ENCODE measurements at places on chromosomes 2 and 18.

- no peak for DNase-seq
These were observed 105.9 kb downstream of the DYSF start for GRCh38 chr2:71559080-71559827.

GRCh38 chr18:59724103-59724502 is 26.9 kb upstream of the CCBE1 start:
- DNase-seq: no peak

GRCh38 chr2:127382831-127383230 is 4.9 kb downstream of the MAP3K2 start:
- DNase-seq: no peak

GRCh38 chr2:2850218-2850755 is 519.2 kb upstream of the MYT1L start:
- peak; percentile 58 for DNase-seq

GRCh38 chr2:26529406-26530239 is 51.7 kb upstream of the OTOF start:
- DNase-seq: no peak

- DNase-seq: peak; percentile 89
These were observed 159.5 kb downstream of the SETBP1 start for GRCh38 chr18:44840058-44840790.

GRCh38 chr2:156396126-156396525 is 40.1 kb upstream of the GPD2 start:
- DNase-seq: no peak

DNA sequence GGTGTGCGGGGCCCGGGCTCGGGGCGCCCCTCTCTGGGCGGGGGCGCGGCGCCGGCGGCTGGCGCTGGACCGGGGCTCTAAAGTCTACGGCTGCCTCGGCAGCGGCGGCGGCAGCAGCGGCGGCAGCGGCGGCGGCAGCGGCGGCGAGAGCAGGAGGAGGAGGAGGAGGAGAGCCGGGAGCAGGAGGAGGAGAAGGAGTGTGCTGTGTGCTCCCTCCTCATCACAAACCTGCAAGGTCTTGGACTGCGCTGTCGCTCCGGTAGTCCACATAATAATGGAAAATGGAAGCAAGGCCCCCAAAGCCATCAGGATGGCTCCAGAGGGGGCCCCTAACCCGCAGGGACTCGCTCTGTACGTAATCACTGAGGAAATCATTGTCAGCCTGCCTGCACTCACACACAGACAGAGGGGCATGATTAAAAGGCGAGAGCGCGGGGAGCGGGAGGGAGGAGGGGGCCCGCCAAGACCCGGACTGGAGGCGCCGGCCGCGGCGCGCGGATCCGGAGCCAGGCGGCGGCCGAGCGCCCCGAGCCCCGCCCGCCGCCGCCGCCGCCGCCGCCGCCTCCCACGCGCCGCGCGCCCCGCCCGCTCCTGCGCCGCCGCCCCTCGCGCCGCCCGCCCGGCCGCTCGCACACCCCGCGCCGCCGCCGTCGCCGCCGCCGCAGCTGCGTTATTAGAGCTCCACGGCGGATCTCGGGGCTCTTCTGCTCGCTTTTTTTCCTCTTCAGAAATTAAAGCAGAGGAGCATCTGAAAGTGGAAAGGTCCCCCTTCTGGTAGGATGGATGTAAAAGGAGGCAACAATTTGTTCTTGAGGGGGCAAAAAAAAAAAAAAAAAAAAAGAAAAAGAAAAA is at the start of gene ZNF521:
ZNF521 (minus strand) TSS at position 390 of the 852 bp plus-strand sequence. CDS start 1,220 bp downstream, outside the sequence.
- DNase-seq: peak; percentile 59

DNA sequence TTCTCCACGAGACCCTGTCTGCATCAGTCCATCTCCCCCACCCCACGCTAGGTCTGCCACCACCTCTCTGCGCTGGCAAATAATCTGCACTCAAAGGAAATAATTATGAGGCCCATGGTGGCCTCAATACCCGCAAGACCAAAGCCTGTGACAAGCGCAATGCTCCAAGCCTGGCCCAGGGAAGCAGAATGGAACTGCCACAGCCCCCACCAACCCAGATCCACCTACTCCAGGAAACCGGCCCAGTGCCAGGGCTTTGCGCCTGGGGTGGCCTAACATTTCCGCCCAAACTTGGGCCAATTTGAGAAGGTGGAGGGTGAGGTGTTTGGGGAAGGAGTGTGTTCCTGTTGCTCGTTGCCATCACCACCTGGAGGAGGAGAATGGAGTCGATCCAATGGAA is 26.0 kb upstream of the ATOH8 start:
- DNase-seq: no peak

DNA sequence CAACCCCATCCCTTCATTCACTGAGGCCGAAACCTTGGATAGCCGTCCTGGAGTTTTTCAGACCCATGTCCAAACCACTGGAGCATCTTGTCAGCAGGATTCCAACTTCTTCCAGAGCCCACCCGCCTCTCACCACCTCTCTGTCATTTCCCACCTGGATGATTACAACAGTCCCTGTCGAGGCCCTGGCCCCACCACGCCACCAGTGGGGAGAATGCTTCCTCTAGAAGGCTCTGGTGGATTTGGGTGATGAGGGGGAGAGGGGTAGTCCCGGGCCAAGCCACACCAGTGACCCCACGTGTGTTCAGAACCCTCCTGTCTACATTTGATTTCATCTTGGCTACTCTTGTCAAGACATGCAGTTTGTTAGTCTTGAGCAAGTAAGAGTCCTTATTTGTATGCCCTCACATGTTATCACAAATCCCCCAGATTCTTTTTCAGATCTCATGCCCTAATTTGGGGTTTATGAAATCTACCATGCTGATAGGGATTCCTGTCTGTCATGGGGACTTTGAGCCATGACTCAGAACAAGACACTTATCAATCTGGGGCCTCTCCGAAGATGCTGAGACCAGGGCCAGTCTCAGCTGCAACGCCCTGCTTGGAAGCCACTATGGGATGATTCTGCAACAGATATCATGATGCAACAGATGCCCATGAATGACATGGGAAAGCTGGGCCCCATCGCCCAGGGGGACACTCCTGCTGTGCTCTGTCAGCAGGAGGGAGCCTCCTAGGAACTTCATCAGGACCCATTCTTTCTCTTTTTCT is 186.1 kb downstream of the ZFP36L2 start:
- DNase-seq: no peak

- no peak for DNase-seq
These were observed 11.2 kb downstream of the MRPL19 start for GRCh38 chr2:75657798-75658197.

- DNase-seq: no peak
These were observed 205.1 kb downstream of the CTIF start for GRCh38 chr18:48743886-48744285.

- peak; percentile 88 for DNase-seq
These were observed 311.8 kb upstream of the ST6GAL2 start for GRCh38 chr2:107197594-107198294.
